Ovary (tissue), 10 donors: ENCODE measurements at places on chromosomes 1 and 21.

GRCh38 chr21:35602811-35603362, 457.4 kb downstream of the SETD4 start:
- no peaks in the 10 kb centered on the region for H3K27me3 ChIP-seq
- H3K4me3 ChIP-seq, result no peak overlapping the region
- H3K27ac ChIP-seq, result no peak overlapping the region
- no peaks in the 10 kb centered on the region for H3K36me3 ChIP-seq
- DNase-seq, result no peak

GRCh38 chr1:235902677-235903542, 36.2 kb upstream of the LYST start:
- no peaks in the 10 kb centered on the region for H3K27me3 ChIP-seq
- DNase-seq, result no peak
- H3K27ac ChIP-seq, result no peak overlapping the region
- H3K4me3 ChIP-seq, result no peak overlapping the region
- no peaks in the 10 kb centered on the region for H3K36me3 ChIP-seq

- no peak overlapping the region for H3K4me3 ChIP-seq
- no peak for DNase-seq
- no peaks in the 10 kb centered on the region for H3K36me3 ChIP-seq
- H3K27ac ChIP-seq, result peak overlapping the region; percentile 77
- no peaks in the 10 kb centered on the region for H3K27me3 ChIP-seq
Measured at GRCh38 chr1:19400875-19401534, 84.3 kb downstream of the CAPZB start.

DNA sequence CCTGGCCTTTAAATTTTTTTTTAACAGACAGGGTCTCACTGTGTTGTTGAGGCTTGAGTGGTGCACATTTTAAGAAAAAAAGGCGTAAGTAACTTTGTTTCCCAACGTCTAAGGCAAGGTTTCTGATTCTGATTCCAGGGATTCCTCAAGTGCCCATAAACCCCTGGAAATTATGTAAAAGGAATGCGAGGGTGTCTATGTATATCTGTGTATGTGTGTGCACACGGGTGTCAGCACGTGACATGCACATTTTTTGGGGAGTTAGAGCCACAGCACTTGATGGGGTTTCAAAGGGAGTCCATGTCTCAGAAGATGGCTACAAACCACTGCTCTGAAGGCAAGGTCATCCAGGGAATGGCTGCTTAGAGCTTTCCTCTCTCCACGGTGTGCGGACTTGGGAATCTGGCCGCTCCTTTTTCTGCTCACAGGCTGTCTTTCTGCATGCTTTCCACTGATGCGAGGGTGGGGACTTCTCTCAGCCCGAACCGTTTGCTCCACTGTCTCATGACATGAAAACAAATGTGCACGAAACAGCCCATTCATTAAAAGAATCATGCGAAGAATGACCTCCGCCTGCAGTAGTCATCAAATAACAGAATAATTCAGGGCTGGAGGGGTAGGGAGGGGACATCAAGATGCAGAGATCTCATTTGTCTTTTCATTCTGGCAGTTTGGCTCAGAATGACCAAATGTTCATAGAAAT, 18.7 kb upstream of the RERE start:
- no peaks in the 10 kb centered on the region for H3K36me3 ChIP-seq
- no peak overlapping the region for H3K4me3 ChIP-seq
- DNase-seq, result no peak
- no peak overlapping the region for H3K27ac ChIP-seq
- no peaks in the 10 kb centered on the region for H3K4me1 ChIP-seq
- no peaks in the 10 kb centered on the region for H3K27me3 ChIP-seq

GRCh38 chr1:37741662-37742061, 23.3 kb downstream of the EPHA10 start:
- H3K27me3 ChIP-seq, result no peaks in the 10 kb centered on the region
- H3K36me3 ChIP-seq, result no peaks in the 10 kb centered on the region
- DNase-seq, result no peak
- H3K4me1 ChIP-seq, result no peaks in the 10 kb centered on the region

DNA sequence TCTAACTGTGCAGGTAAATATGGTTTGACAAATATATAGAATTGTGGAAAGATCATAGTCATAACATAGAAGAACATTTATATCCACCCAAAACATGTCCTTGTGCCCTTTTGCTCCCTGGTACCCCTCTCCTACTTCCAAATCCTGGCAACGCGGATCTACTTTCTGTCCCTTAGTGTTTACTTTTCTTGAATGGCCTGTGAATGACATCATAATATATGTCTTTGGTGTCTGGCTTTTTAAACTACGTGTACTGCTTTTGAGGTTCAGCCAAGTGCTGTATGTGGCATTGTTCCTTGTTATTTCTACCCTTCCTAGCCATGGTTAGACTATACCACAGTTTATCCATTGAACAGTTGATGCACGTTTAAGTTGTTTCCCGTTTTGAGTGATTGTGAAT, 155.6 kb downstream of the SDCCAG8 start:
- H3K4me1 ChIP-seq, result no peaks in the 10 kb centered on the region
- DNase-seq, result no peak
- no peak overlapping the region for H3K27ac ChIP-seq
- H3K4me3 ChIP-seq, result no peak overlapping the region
- H3K27me3 ChIP-seq, result no peaks in the 10 kb centered on the region
- H3K36me3 ChIP-seq, result no peaks in the 10 kb centered on the region

GRCh38 chr1:10685196-10685807, 111.1 kb downstream of the CASZ1 start:
- no peak overlapping the region for H3K4me3 ChIP-seq
- H3K4me1 ChIP-seq, result peaks cover 29% of the 10 kb centered on the region
- H3K27me3 ChIP-seq, result no peaks in the 10 kb centered on the region
- no peaks in the 10 kb centered on the region for H3K36me3 ChIP-seq

DNA sequence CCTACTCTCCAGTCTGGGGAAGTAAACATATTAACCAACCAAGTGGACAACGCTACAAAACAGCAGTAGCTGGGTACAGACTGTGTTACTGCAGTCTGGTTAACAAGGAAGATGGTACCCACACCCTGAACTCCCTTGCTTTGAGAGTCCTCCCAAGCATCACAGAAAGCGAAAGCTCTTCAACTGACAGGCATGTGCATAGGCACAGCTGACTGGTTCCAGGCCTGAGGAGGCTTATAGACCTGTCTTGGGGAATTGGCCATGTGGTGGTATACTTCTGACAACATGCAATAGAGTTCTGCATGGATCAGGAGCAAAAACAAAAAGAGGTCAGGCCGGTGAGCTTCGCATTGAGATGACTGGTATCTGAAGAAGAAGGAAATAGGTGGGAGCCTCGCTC, 17.4 kb downstream of the LMX1A start:
- H3K4me1 ChIP-seq, result no peaks in the 10 kb centered on the region
- no peaks in the 10 kb centered on the region for H3K36me3 ChIP-seq
- H3K4me3 ChIP-seq, result no peak overlapping the region
- no peak for DNase-seq

DNA sequence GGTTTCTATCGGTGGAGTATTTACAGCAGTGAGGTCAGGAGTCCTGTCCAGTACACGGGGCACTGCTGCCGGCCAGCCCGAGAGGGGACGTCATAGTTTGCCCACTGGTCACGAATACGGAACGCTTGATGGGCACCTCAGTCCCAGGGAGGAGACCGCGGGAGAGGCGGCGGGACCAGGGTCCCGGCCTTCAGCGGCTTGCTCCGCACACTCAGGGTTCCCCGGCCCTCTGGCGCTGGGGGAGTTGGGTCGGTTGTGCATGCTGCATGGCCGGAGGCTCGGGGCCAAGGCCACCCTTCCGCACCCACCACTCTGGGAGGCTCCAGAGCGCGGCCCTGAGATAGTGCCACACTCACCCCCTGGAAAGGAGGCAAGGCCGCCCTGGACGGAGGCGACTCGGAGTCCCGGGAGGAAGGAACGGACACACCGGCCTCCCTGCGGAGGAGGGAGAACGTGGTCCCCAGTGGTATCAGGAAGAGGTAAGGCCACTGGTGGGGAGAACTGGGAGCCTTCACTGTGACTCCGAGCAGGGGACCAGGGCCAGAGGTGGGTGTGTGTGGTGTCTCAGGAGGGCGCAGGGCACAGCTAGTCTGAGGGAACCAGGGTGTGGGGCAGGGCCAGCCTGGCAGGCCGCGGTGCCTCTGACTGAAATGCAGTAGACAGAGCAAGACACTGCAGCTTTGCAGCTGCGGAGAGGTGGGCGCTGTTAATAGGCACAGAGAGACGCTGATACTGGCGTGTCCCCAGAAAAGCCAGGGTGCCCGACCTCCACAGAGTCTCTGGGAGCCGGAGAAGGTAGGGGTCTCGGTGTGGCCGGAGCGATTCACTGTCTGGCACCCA, 28.6 kb upstream of the PRSS38 start:
- H3K27me3 ChIP-seq, result no peaks in the 10 kb centered on the region
- DNase-seq, result no peak
- H3K4me3 ChIP-seq, result peak overlapping the region; percentile 41
- H3K27ac ChIP-seq, result peak overlapping the region; percentile 76
- peaks cover 17% of the 10 kb centered on the region for H3K4me1 ChIP-seq

- H3K4me1 ChIP-seq, result no peaks in the 10 kb centered on the region
- no peak for DNase-seq
- no peaks in the 10 kb centered on the region for H3K36me3 ChIP-seq
Measured at GRCh38 chr1:216457356-216457755, 34.1 kb upstream of the USH2A start.

GRCh38 chr1:236075848-236076247, 11.0 kb upstream of the NID1 start:
- DNase-seq, result no peak
- no peaks in the 10 kb centered on the region for H3K36me3 ChIP-seq
- no peak overlapping the region for H3K4me3 ChIP-seq
- H3K27ac ChIP-seq, result no peak overlapping the region
- H3K27me3 ChIP-seq, result no peaks in the 10 kb centered on the region

GRCh38 chr1:13753636-13754402, 53.8 kb downstream of the PRDM2 start:
- no peak overlapping the region for H3K4me3 ChIP-seq
- peaks cover 13% of the 10 kb centered on the region for H3K4me1 ChIP-seq
- H3K27ac ChIP-seq, result no peak overlapping the region
- DNase-seq, result no peak
- no peaks in the 10 kb centered on the region for H3K27me3 ChIP-seq
- no peaks in the 10 kb centered on the region for H3K36me3 ChIP-seq

DNA sequence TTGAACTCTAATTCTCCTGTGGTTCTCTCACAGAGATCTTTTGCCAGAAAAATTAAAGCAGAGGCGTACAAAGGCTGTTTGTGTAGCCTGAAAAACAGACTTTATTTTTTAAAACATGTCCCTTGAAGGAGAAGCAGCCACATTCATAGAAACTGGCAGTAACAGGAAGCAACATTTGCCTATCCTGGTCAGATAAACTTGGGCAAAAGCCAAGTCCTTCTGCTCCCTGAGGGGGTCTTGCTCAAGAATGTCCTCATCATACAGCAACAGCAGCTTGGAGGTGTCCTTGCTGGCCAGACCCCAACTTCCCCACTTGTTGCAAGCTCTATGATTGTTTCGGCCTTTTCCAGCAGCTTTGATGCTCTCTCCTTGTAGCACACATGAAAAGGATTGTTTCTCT, 36.3 kb downstream of the MSTO1 start:
- no peaks in the 10 kb centered on the region for H3K27me3 ChIP-seq
- H3K36me3 ChIP-seq, result no peaks in the 10 kb centered on the region
- no peak overlapping the region for H3K27ac ChIP-seq
- DNase-seq, result no peak

DNA sequence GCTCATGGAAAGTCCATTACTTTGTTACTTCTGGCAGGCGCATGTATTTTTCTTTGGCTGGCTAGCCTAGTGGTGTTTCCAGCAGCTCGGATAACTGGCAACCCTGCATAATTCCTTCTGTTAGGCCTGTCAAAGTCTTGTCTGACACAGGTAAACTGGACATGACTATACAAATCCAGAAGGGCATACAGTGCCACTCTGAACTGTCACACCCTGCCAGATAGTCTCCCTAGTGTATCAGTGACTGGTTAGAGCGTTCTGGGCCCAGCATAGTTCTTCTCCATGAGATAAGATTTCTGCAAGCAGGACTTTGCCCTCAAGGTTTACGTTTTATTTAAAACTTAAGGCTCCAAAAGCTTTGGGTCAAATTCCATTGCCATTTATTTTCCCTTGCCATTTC, 177.7 kb upstream of the GORAB start:
- no peak overlapping the region for H3K27ac ChIP-seq
- no peak for DNase-seq

DNA sequence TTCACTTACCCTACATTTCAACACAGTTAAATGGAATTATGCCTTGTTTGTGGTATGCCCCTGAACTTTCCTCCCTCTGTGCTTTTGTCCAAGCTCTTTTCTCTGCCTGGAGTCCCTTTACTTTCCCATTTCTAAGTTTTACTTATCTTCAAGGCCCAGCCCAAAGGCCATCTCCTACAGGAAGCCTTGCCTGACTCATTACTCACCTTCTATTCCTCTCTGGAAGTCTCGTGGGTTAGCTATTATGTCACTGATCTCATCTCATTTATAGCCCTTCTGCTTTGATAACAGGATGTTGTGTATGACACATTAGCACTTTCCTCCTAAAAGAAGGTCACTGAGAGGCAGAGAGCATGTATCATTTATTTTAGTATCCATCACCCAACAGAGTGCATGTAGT, 78.8 kb upstream of the CD1D start:
- no peak for DNase-seq
- H3K27me3 ChIP-seq, result no peaks in the 10 kb centered on the region
- H3K36me3 ChIP-seq, result no peaks in the 10 kb centered on the region
- H3K4me3 ChIP-seq, result no peak overlapping the region

GRCh38 chr1:221239792-221240191, 360.5 kb downstream of the HLX start:
- H3K27ac ChIP-seq, result no peak overlapping the region
- no peak for DNase-seq
- no peaks in the 10 kb centered on the region for H3K27me3 ChIP-seq
- H3K4me1 ChIP-seq, result no peaks in the 10 kb centered on the region
- no peaks in the 10 kb centered on the region for H3K36me3 ChIP-seq

GRCh38 chr1:205091043-205091740, 6.9 kb upstream of the TMEM81 start:
- H3K27ac ChIP-seq, result no peak overlapping the region
- no peak overlapping the region for H3K4me3 ChIP-seq
- H3K27me3 ChIP-seq, result no peaks in the 10 kb centered on the region
- H3K4me1 ChIP-seq, result no peaks in the 10 kb centered on the region
- no peak for DNase-seq

GRCh38 chr1:89955311-89956205, 39.4 kb upstream of the ZNF326 start:
- H3K36me3 ChIP-seq, result no peaks in the 10 kb centered on the region
- H3K4me1 ChIP-seq, result no peaks in the 10 kb centered on the region
- H3K4me3 ChIP-seq, result no peak overlapping the region
- no peaks in the 10 kb centered on the region for H3K27me3 ChIP-seq

- no peak overlapping the region for H3K27ac ChIP-seq
- no peaks in the 10 kb centered on the region for H3K36me3 ChIP-seq
- no peaks in the 10 kb centered on the region for H3K27me3 ChIP-seq
- DNase-seq, result no peak
Measured at GRCh38 chr1:204647114-204647804, 38.3 kb downstream of the LRRN2 start.
